ENCODE measurements at places on chromosomes 1 and 21.

- DNase-seq = no peak
These were observed 4.6 kb downstream of the PGLYRP4 start for GRCh38 chr1:153343811-153344717.

DNA sequence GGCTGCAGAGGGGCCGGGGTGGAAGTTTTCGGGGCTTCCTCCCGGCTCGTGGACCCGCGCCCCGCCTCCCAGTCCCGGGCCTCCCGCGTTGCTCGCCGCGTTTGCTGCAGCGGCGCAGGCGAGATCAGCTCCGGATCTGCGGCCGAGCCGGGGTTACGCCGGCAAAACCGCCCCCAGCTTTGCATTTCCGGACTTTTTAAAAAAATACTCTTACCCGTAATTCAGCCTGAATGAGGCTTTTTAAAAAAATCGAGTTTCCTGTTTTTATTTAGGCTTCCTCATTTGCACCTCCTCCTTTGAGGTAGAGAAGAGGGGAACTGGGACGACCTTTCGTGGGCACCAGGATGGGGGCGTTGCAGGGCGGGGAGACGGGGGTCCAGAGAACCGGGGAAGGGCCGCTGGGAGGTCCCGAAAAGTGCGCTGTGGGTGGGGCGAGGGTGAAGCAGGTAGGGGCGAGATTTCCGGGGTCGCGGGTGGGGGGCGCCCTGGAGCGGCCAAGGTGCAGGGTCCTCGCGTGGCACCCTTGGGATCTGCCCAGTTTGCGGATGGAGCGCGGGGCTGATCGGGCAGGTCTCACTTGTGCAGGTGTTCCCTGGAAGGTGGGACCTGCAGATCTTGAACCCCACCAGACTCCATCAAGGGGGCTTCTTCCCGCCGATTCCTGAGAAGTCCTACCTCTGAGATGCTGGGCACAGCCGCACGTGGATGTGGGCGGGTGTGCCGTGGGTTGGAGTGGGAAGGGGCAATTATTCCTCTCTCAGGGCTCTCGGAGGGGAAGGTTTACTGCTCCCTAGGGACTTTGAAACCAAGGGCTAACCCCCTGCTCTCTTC, 1.1 kb downstream of the PIK3CD start:
- peak; percentile 73 for DNase-seq

GRCh38 chr1:209607795-209608178, 24.3 kb downstream of the CAMK1G start:
- DNase-seq = no peak

DNA sequence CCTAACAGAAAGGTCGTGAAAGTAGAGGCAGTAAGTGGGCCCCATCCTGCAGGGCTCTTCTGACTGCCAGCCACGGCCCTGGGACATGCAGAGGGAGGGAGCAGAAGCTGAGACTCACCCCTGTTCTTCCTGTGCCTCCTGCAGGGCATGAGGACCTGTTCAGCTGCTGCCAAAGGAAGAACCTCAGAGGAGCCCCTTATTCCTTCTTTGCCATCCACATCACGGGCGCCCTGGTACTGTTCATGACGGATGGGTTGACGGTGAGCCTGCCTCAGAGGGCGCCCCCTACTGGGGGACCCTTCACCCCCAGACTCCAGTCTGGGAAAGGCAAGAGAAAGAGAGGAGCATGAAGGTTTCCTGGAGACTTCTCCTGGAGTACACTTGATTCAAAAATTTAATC, 47.1 kb downstream of the ELK4 start:
- DNase-seq = no peak

DNA sequence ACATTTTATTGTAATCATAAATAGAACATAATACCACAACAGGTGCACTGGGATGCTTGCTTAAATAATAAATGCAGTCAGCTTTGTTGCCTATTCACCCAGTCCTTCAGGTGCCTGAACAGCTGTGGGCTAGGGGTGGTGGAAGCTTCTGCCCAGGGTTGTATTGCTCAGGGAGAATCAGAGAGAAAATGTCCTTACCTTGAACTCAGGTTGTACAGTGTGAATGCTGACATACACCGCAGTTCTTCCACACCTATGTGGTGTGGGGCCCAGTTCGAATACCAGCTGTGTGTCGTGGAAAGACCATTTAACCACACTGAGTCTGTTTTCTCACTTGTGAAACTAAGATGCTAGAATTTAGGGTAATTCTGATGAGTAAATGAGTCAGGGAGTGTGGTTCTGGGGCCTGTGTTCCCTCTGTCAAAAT, 115.7 kb upstream of the ATP1A1 start:
- no peak for DNase-seq

GRCh38 chr21:39386194-39386593, 37.3 kb upstream of the HMGN1 start:
- peak; percentile 29 for DNase-seq

GRCh38 chr1:30514137-30514654, 209.2 kb downstream of the MATN1 start:
- no peak for DNase-seq

DNA sequence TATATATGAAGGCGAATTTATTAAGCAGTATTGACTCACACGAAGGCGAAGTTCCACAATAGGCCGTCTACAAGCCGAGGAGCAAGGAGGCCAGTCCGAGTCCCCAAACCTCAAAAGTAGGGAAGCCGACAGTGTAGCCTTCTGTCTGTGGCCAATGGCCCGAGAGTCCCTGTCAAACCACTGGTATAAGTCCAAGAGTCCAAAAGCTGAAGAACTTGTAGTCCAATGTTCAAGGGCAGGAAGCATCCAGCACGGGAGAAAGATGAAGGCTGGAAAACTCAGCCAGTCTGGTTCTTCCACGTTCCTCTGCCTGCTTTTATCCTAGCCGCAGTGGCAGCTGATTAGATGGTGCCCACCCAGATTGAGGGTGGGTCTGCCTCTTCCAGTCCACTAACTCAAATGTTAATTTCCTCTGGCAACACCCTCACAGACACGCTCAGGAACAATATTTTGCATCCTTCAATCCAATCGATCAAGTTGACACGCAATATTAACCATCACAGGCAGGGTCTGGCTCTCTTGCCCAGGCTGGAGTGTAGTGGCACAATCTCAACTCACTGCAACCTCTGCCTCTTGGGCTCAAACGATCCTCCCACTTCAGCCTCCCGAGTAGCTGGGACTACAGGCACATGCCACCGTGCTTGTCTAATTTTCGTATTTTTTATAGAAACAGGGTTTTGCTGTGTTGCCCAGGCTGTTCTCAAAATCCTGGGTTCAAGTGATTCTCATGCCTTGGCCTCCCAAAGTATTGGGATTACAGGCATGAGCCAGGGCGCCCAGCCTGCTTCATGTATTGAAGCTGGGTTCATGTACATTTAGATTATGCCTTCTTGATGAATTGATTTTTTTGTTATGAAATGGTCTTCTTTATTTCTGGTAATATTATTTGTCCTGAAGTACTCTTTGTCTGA, 85.3 kb downstream of the DHRS3 start:
- DNase-seq = no peak

DNA sequence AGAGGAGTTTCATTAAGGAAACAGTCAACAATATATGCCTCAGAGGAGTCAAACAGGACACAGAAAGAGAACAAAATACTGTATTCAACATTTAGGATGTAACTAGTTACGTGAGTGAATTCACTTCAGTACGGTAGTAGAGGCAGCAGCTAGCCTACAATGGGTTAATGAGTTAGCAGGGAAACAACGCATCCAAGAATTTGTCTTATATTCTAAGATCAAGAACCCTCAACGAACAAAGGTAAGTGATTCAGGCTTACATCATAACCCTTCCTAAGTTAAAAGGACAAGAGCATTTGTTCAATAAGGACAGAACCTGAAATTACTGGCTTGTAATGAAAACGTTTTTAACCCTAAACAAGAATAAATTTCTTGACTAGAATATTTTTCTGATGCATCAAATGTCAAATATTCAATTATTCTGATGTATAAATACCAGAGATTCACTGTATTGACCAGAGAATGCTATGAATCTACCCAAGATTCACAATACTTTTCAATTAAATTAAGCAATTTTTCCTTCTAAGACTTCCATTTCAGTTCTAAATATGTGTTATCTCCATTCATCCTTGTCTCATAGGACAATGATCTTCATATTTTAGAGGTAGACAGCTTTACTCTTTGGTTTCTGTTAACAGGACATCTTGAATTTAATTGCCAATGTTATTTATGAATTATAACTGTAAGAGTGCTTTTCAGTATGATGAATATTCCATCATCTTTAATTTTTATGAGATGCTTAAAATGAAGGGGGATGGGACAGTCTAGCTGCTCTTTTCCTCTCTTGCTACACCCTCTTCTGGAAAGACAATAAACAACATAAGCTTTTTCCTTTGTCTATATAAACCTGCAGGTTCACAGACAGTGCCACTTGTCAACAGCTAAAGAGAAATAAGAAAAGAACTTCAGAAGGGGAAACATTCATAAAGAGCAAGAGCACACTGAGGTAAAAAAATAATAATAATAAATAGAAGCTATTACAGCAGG, 209.5 kb downstream of the SMYD3 start:
- no peak for DNase-seq

Data from CD4-positive, alpha-beta T cell treated with Interferon alpha-2 for 1 hour (primary cell).